ENCODE measurements at places on chromosomes 4 and X.

DNA sequence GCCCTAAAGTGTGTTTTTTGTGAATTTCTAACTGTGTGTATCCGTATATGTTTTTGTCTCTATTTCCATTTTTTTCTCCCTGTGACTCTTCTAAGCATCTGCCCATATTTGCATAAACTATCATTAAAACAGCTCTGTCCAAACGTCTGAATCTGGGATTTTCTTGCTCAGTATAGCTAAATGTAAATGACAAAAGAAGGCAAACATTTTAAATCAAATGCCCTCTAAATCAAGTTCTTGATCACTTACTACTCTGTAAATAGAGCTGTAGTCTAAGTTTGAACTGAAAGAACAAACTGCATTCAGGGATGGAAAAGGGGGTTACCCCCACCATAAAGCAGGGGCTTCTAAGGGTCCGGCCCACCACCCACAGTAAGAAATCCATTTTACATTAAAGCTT is 432.0 kb upstream of the FAM241A start:
- DNase-seq: no peak

GRCh38 chr4:169567916-169568315 is 44.5 kb downstream of the NEK1 start:
- no peak for DNase-seq

- no peak for DNase-seq
These were observed 128.7 kb downstream of the DCLK2 start for GRCh38 chr4:150206954-150207353.

GRCh38 chrX:25858273-25858880 is 279.8 kb upstream of the MAGEB18 start:
- no peak for DNase-seq

DNA sequence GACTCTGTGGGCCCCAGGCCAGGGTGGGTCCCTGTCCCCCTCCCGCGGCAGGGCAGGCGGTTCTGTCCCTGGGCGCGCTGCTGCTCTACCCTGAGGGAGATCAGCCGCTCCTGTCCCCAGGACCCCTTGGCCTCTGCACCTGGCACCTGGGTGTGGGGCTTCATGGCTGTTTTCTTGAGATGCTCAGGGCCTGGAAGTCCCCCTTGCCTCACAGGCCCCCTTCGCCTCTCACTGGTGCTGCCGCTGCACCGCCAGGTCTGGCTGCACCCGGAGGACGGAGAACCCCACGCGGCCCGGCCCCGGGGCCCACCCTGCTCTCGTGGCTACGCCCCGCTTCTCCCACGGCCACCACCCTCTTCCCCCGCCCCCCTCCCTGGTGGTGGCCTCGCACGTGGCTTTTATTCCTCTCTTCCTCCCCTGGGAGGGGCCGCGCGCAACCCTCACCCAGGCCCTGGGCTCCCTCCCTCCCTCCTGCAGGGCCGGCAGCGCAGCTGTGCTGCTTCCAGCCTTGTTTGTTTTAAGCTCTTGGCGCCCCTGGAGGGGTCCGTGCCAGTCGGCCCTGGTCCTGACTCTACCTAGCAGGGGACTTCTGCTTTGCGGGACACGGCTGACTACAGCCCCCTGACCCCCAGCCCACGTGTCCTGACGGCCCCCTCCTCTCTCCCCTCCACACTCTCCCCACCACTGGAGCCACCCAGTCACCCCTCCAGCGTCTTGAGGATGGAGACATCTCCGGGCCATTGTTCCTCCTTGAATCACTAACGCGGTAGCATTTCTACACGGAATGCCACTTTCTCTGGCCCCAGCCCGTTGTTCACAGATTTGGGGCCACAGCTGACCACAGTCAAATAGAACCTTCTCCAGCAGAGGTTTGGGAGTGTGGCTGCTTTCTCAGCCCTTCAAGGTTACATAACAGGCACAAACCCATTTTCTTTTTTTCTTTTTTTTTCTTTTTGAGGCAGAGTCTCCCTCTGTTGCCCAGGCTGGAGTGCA is 20.6 kb upstream of the CLDN24 start:
- DNase-seq: no peak

- no peak for DNase-seq
These were observed 209.0 kb downstream of the NPNT start for GRCh38 chr4:106104276-106104675.

GRCh38 chr4:16573739-16574138 is 324.7 kb downstream of the LDB2 start:
- DNase-seq: no peak

DNA sequence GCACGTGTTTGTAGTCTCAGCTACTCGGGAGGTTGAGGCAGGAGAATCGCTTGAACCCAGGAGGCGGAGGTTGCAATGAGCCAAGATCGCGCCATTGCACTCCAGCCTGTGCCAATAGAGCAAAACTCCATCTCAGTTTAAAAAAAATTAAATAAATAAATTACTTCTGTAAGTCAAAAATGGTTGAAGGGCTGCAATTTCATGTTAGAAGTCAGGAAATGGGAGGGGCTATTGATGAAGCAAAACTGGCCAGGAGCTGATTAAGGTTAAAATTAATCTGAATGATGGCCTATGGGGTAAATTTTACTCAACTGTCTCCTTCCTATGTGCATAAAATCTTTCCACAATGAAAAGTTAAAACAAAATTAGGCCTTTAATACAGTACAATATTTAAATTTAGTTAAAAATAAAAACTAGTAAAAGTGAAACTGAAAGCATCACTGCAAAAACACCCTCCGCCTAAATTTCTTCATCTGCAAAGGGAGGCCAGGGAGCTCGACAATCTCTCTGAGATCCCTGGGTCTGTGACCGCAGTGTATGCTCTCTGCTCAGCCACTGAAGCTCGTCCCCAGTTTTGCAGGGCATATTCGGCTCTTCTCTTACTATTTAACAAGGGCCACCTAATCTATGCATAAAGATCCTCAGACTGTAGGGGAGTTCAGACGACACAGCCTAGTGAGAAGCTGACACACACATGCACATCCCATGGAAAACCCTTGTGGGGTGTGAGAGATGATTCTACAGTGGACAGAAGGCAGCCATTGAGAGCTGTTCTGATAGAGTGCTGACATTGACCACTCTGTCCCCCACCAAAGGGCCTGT is 57.2 kb downstream of the IRF2 start:
- DNase-seq: no peak

DNA sequence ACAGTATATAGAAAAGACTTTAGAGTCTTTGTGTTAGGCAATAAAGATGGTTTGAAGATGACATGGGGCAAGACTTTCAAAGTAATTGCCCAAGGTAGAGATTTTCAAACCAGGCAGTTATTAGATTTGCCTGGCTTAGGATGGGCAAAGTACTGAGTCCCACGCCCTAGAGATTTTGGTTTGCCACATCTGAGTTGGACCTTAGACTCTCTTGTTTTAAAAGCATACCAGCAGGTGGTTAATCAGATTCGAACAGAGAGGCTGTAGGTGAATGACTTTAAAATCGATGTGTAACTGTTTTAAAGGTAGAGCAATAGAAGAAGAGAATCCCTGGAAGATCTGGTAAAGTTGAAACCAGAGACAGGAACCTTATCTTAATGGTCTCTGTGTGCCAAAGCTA is 121.5 kb downstream of the RAPGEF2 start:
- no peak for DNase-seq

All from kidney capillary endothelial cell (primary cell).